ENCODE measurements at places on chromosomes 16 and 17.

- DNase-seq: no peak
Measured at GRCh38 chr16:13961099-13961811, 41.3 kb downstream of the ERCC4 start.

DNA sequence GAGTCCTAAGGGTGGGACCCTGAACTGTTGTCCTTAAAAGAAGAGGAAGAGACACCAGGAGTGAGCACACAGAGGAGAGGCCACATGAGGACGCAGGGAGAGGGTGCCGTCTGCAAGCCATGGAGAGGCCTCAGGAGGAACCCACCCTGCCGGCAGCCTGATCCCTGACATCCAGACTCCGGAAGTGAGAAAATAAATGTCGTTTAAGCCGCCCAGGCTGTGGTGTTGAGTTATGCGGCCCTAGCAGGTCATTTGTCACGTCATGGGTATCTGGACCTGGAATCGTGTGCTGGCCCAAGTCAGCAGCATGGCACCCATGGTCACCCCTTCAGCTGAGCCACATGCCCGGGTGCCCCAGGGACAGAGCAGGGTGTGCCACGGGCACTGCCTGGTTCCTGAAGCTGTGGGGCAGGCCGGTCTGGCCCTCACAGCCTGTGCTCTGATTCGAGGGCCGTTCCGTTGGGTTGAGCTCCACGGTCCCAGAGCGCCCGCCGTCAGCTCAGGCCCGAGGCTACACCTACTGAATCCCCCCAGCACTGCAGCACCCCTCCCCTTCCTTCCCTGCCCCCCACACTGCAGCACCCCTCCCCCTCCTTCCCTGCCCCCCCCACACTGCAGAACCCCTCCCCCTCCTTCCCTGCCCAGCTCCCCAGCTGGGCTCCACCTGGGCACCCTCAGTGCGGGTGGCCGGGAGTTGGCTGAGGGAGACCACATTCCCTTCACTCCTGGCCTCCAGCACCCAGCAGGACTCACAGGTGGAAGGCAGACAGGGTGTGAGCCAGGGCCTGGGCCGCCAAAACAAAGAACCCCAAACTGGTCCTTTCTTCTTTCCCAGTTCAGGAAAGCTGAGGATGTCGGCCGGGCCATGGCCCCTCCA is 2.7 kb upstream of the CCDC57 start:
- DNase-seq: no peak

GRCh38 chr16:7888411-7888810 is 555.8 kb downstream of the RBFOX1 start:
- DNase-seq: no peak

DNA sequence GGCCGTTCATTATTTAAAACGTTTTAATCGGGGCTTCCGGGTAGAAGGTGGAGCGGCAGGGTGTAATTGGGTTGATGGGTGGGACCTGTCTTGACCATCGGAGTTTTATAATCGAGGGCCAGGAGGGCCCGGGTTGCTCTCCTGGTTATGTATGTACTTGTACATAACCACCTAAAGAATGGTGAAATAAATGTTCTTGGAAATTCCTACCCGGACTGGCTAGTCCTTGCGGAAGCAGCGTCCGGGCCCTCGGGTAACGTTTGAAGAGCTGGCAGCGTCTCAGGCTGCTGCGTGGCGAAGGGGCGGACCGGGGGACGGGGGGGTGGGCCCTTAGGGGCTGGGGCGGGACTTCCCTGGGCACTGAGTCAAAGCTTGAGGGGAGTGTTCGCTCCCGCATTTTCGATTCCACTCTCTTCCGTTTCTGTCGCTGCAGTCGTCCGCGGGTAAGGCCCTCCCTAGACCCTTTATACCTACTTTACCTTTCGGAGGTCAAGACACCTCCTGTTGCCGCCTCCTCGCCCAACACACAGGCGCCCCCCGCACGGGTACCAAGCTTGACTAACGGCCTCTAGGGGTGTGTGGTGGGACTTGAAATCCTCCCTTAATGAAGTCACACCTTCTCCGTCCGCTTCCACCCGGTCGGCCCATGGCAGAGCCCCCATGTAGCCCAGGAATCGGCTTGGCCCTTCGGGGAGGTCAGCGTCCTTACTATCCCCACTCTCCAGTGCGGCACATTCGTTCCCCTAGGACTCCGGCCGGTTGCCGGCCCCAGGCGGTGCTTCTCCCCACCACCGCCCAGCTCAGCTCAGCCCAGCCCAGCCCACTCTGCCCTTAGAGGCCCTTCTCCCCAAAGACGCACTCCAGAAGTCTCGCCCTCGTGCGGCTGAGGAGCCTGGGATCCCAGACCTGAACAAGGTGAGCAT is at the start of gene TMEM106A:
TMEM106A (plus strand) TSS at position 396 of the 923 bp plus-strand sequence. CDS start 1,167 bp downstream, outside the sequence.
- DNase-seq: peak; percentile 54
